ENCODE measurements at places on chromosomes 2 and 18. TPM values are rescaled to one million over a fixed set of nuclear protein-coding genes. Genes with fewer than 3 reads are reported as not detected.

GRCh38 chr2:54204476-54204875 is 51.6 kb downstream of the TSPYL6 start:
- no peak for DNase-seq

DNA sequence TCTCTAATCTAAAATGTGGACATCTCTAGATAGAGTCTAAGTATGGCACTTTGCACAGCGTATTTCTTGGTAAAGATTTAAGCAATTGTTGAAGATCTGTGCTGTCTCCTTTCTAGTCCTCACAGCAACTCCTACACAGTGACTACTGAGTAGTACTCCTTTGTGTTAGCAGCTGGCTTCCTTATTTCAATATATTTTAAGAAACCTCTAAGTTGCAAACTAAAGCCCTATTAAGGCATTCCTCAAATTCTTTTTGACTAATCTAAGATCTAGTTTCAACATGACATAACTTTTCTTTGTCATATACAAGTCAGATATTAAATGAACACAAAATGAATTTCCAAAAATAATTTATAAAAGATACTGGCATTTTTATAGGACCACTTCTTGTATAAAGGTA is 121.8 kb upstream of the DNAJC10 start:
- no peak for DNase-seq

DNA sequence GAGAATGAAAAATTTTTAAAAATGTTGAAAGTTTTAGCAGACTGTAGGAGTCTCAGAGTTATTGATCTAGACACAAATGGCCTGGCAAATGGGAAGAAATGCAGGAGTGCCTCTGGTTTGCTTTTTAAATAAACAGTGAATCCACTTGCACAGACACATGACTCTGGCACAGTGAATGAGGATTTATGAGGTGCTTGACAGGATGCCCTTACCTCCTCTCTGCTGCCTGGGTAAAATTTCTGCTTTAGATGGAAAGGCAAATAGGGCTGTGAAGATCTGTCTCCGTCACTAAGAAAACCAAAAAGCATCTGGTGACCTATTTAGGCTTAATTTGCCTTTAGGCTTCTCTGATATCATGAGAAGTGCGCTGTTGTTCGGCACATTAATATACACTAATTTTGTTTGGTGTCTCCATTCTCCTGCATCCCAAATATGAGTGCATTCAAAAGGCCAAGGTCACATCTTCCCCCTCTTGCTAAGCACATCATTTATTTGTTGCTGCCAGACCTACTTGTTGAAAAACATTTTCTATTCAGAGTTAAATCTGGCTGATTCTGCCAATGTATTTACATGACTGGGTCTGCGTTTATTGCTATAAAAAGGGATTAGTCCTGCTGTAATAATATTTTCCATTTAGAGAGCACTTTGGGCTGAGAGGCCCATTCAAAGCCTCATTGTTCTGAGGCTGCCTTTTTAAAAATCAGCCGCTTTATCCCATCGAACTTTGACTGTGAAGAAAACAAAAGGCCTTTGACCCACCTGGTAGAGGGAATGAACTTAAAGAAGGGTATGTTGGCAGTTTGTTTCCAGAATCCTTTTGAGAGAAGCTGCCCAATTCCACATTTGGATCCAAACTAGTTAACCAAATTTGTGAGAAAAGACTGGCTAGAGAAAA is 94.9 kb downstream of the RNF152 start:
- DNase-seq, result no peak

- no peak for DNase-seq
These were observed 1231.6 kb upstream of the GYPC start for GRCh38 chr2:125424266-125424785.

Gene IL18R1
- total RNA-seq, result 1.4 TPM

- no peak for DNase-seq
These were observed 114.6 kb downstream of the MYO5B start for GRCh38 chr18:50080316-50080715.

DNA sequence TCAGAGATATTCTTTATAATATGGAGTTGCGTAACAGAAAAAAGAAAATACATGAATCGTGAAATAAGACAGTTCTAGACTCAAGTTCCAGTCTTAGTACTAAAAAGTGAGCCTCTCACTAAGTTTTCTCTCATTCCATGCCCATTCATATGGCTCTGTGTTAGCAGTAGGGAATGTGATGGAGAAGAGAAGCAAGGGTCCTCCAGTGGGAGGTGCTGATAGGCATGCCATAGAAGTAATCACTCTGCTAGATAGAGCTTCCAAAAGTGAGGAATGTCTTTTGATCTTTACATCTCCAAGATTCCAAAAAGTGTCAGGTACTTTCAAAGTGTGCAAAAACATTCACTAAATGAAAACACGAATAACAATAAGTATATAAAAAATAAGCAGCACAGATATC is 678.4 kb downstream of the DCDC2C start:
- DNase-seq, result no peak

DNA sequence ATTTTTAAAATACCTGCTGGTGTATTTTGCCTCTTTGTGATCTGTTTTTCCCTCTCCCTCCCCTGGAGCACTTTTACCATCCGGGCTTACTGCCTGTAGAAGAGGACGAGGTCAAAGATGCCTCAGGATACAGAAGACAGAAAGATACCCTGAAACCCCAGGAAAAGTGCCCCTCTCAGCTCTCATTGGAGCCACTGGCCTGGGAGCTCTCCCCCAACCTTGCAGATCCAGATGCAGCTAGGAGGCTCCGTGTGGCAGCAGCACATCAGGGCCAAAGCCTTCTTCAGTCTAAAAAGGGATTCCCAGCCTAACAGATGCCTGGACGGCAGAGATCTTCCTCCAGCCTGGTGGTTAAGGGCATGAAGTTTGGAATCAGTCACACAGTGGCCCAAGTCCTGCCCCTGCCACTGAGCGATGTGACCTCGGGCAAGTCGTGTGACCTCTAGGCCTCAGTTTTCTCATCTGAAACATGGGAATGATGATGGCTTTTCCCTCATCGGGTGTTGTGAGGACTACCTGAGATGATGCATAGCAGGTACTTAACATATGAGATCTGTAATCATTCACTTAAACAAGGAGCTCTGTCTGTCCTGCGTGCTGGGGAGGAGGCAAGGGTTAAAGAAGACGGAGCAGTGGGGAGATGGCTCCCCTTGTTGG is 239.4 kb downstream of the DYSF start:
- no peak for DNase-seq

- DNase-seq, result no peak
These were observed 7.0 kb downstream of the CNDP2 start for GRCh38 chr18:74503137-74503536.

Gene C2orf80
- total RNA-seq, result not detected

DNA sequence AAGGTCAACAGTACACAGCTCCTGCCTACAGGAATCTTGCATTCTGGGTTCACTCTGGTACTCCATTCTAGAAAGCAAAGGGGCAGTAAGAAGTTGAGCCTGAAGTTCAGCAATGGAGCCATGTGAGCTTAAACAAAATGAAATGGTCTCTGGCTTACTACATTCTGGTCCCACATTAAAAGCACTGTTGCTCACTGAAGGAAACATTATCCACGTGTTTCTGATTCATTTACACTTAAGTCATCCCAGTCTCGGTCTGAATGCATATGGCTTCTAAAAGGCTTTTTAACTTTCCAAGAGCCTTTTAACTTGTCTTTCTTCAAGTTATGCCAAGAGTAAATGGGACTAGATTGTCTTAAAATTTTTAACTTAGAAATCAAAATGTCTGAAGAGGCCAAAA is 177.8 kb downstream of the LNPK start:
- DNase-seq, result no peak

- DNase-seq, result peak; percentile 1
These were observed 39.5 kb upstream of the FIGN start for GRCh38 chr2:163775304-163775703.

- DNase-seq, result no peak
These were observed 34.2 kb upstream of the ACAA2 start for GRCh38 chr18:49847524-49847923.

GRCh38 chr2:177000061-177000714 is 212.4 kb upstream of the HNRNPA3 start:
- DNase-seq, result no peak

- no peak for DNase-seq
These were observed 59.9 kb downstream of the BIN1 start for GRCh38 chr2:127047054-127047453.

Gene TRAPPC8
- total RNA-seq, result 62.8 TPM

DNA sequence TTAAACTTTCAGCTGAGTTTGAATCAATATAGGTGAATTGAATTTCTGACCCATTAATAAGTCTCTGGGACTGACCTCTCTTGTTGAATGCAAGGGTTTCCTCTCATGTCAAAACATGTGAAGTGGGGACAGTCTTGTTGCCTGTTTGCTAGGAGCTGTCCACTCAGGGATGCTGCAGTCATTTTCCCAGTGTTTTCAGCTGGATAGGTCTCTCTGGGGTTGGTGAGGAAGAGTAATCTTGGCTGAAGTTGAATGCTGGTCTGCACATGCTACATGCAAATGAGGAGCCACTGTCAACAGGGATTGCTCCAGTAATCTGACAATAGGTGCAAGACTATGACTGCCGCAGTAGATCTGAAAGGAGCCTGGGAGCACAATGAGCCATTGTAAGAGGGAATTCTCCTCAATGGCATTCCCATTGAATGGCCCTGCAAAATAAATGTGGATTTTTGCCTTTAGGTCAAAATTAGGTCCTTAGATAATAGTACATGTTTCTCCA is 34.1 kb upstream of the IL1RL1 start:
- no peak for DNase-seq

GRCh38 chr2:160409480-160409879 is 84.1 kb downstream of the RBMS1 start:
- no peak for DNase-seq

DNA sequence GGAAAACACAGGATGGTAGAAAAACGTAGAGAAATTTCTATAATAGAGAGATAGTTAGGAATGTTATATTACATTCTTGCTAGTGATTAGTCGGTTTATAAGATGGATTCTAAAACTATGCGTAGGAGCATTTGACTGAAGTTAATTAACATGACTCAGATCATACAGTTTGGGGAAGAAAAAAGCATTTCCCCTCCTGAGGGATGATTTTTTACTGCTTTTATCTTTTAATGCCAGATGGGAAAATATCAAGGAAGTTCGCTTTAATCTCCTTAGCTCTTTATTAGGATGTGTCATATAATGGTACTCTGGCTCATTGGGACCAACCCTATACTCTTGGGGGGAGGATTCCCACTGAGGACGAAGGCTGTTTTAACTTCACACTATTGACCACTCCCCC is 502.1 kb downstream of the TGIF1 start:
- no peak for DNase-seq

Gene RIT2
- total RNA-seq, result not detected

GRCh38 chr2:29733213-29733612 is 188.2 kb downstream of the ALK start:
- DNase-seq, result no peak

DNA sequence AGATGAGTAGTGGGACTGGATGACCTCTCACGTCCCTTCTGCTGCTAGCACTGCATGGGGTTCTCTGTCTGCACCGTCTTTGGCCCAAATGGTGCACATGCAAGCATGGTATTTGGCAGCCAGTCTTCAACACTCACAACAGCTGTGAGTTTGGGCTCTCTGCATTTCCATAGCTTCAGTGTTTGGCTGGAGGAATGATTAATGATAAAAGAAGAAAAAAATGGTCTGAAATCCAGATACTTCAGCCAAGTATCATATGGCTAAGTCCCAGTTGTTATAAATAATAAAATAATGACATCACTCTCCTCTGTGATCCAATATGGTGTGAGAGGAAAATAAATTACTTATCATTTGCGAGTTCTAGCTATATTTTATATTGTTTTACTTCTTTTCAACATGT is 173.3 kb downstream of the DCDC2C start:
- no peak for DNase-seq

DNA sequence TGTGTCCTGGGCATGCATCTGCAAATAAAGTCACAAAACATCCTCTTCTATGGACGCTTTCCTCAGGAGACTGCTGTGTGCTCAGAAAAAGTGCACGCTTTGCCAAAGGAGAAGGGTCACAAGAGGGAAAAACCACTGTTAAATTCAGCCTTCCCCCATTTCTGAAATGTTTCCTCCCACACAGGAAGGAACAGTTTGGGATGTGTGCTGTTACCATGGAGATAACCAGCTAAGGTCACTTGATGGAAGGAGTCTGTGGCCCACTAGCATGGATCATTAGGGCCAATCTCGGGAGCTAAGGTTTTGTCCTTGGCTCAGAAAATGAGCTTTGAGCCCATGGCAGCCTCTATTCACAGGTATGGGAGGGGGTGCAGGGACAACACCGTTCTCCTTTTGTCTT is 5.6 kb downstream of the KCNE4 start:
- DNase-seq, result no peak

- no peak for DNase-seq
These were observed 58.7 kb upstream of the STAM2 start for GRCh38 chr2:152234277-152234676.

GRCh38 chr2:25650256-25650655 is 23.1 kb downstream of the DTNB start:
- DNase-seq, result no peak

GRCh38 chr2:216012133-216012829 is 1.1 kb downstream of the MREG start:
- DNase-seq, result peak; percentile 19

Gene PFN4
- 0.23 TPM for total RNA-seq

DNA sequence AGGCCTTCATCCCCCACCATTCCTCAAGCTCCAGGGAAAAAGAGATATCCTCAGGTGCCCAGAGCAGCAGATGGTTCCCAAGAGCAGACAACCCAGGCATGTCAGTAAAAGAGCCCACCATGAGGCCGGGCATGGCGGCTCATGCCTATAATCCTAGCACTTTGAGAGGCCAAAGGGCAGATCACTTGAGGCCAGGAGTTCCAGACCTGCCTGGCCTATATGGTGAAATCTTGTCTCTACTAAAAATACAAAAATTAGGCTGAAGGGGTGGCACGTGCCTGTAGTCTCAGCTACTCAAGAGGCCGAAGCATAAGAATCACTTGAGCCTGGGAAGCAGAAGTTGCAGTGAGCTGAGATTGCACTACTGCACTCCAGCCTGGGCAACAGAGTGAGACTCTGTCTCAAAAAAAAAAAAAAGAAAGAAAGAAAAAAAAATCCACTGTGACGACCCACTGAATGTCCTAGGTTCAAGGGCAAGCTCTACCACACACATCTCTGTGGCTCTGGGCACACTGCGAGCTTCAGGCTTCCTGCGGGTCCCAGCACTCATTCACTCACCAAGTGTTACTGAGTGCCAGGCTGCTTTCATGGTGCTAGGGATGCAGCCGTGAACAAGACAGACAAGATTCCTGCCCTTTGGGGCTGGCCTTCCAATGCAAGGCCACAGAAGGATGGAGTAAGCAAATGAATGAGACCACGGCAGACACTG is 6.5 kb upstream of the DUSP2 start:
- DNase-seq, result no peak

Measured in dermis blood vessel endothelial cell (primary cell).